ENCODE measurements at places on chromosomes 1 and 21.

DNA sequence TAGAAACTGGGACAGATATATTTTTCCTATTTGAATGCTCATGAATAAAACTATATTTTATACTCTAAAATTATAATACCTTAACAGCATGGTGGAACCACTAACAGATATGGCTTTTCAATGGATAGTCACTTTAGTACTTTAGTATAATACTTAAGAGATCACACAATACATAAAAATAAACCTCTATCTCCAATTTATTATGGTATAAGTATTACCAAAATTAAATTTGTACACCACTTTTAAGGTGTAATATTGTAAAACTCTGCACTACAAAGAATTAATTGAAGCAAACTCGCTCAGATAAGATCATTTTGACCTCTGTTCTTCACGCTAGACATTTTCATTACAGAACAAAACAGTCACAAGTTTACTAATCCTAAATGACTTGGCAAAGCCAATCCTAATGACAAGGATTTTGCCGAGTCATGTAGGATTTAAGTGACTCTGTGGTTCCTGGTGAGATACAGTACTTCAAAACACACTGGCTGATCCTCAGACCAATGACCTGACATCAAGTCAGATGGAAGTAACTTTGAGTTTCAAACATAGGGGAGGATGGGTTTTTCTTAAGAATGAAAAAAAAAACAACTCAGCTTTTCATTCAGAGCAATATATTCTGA, 200.6 kb downstream of the SMYD3 start:
- DNase-seq: no peak

DNA sequence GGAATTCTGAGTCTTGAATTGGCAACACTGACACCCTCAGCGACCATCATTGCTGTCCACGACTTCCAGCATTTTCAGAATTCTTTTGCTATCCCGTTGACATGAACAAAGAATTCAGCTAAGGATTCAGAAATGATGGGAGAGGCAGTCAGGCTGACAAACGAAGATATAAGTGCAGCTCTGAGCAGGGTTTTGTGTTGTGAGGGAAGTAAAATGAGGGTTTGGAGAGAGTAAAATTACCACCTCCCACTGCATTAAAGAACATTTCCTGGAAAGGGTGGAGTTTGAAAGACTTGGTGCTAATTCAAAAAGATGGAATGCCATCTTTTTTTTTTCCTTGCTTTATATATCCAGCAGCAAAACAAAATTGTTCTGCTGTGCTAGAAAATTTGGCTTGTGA, 4.9 kb upstream of the ELK4 start:
- DNase-seq: no peak

GRCh38 chr1:200279810-200280411, 129.9 kb downstream of the ZNF281 start:
- DNase-seq: no peak

DNA sequence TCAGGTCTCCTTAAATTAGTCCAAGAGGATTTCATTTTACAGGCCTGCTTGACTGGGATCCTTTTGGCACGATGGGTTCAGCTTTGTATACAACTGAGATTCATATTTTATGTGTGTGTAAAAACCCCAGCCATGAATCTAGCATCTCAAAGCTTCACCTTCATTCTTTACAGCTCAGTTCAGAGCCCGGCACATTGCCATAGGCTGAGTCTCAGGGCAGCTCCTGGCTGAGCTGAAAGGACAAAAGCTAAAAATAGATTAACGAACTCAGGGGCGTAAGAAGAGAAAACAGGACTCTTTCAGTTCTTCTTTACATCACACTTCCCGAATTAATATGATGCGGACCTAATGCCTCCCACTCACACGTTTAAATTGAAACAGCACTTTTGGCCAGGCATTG, 262.8 kb upstream of the PBX1 start:
- DNase-seq: no peak

DNA sequence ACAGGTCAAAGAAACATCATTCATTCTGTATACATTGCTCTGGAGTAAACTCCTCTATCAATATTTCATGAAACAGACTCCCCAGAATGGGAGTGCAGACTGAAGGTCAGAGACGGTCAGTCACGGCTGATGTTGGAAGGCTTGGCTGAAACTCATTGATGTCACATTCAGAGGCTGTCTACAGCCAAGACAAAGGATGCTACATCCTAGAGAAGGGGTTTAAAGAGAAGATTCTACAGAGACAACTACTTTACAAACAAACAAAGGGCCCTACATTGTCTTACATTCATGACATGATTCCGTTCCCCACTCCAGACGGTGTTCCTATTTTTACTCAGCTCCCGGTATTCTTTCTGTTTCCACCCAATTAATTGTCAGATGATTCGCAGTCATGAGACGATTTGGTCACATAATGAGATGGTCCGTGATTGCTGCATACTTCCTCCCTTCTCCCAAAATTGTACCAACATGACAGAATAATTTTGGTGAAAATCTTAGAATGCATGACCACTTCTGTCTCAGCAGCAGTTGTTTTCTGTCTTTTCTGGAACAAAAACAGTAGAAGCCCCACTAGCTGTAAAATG, 73.8 kb upstream of the VAV3 start:
- no peak for DNase-seq

- no peak for DNase-seq
Measured at GRCh38 chr1:116819081-116819480, 64.9 kb downstream of the CD2 start.

DNA sequence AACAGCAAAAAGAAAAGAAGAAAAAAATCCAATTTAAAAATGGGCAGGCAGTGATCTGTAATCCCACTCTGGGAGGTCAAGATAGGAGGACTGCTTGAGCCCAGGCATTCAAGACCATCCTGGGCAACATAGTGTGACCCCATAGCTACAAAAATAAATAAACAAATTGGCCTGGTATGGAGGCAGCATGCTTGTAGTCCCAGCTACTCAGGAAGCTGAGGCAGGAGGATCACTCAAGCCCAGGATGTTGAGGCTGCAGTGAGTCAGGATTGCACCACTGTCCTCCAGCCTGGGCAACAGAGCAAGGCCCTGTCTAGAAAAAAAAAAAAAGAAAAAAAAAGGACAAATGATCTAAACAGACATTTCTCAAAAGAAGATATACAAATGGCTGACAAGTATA, 99.6 kb downstream of the EIF4G3 start:
- DNase-seq: no peak

DNA sequence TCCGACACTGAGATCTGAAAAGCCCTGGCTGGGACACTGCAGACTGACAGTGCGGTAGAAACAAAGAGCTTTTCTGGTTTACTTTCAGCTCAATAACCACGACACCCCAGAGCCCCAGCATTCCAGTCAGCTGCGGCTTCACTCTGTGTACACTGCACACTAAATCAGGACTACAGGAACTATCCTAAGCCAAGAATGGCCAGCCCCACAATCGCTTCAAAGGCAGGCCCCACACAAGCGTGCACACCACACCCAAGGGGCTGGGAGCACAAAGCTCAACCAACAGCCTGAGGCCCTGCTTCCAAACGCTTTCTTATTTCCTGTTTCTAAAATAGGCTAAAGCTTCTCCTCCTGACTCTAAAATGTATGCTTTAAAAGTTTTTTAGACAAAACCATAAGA, 28.4 kb downstream of the URB1 start:
- DNase-seq: no peak

DNA sequence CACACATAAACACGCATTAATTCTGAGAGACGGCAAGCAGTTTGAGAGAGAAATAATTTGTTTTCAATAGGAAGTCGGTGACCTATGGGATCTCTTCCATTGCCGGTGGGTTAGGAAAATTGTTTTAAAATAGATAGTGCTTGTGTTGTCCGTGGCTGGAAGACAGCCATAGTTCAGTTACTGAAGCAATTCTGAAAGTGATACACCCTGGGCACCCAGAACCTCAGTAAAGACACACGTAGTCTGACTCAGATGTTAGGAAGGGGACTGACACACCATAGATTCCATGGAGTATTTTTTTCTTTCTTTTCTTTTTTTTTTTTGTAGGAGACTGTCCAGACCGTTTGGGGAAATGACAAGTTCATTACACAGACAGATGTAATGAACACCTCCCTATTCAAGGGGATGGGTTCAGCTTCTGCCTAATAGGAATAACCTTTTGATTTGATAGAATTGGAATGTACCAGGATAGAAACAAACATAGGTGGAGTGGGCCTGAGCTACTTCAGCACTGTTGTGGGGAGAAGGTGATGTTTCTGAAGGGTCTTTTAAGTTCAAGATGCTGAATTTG, 1.6 kb downstream of the C1orf21 start:
- DNase-seq: no peak

DNA sequence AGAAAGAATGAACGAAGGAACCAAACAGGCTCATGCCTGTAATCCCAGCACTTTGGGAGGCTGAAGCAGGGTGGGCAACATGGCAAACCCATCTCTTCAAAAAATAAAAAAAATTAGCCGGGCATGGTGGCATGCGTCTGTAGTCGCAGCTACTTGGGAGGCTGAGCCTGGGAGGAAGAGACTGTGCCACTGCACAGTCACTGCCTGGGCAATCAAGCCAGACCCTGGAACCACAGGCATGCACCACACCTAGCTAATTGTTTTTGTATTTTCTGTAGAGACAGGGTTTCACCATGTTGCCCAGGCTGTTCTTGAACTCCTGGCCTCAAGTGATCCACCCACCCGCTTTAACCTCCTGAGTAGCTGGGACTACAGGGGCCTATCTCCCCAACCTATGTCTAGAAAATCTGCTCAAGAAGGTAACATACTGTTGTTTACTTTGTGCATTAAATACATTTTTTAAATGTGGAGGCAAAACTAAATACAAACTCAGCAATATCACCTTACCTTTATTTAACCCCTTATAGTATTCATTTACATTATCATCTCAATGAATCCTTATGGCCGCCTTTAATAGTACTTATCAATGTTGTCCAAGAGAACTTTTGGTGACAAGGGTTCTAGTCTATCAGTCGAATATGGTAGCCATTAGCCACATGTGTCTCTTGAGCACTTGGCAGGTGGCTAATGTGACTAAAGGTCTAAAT, 2.7 kb downstream of the KHDC4 start:
- DNase-seq: no peak

GRCh38 chr1:21100481-21100921, 76.2 kb downstream of the EIF4G3 start:
- no peak for DNase-seq

- DNase-seq: no peak
Measured at GRCh38 chr1:63913533-63913932, 139.7 kb downstream of the ROR1 start.

GRCh38 chr1:148160343-148161052, 8.4 kb upstream of the NBPF11 start:
- no peak for DNase-seq

- no peak for DNase-seq
Measured at GRCh38 chr1:181803421-181803820, 258.1 kb downstream of the ZNF648 start.

DNA sequence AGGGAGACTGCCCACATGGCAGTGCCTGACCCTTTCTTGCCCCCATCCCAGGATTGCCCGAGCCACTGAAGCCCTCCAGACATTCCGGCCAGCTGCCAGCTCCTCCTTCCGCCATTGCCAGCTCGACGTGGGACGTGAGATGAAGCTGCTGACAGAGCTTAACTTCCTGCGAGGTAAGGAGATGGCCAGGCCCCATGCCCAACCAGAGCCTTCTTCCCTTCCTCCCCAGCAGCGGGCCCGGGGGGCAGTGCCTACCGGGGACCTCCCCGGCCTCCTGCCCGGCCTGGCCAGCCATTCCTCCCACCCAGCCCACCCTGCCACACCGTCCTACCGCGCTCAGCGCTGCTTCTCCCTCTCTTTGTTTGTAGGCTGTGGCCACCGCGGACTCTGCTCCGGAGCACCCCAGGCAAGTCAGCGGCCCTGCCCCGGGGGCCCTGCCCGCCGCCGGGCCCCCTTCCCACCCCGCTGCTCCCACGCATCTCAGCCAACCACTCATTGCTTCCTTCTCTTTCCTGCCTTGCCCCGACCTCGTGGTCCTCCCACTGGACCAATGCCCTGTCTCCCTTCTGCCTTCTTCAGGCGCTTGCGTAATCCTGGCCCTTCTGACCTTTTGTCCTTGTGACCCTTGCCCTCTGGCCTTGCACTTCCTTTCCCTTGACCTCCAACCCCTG, 4.9 kb downstream of the TRIM46 start:
- DNase-seq: no peak

- DNase-seq: no peak
Measured at GRCh38 chr1:28893403-28894102, 20.8 kb upstream of the EPB41 start.

DNA sequence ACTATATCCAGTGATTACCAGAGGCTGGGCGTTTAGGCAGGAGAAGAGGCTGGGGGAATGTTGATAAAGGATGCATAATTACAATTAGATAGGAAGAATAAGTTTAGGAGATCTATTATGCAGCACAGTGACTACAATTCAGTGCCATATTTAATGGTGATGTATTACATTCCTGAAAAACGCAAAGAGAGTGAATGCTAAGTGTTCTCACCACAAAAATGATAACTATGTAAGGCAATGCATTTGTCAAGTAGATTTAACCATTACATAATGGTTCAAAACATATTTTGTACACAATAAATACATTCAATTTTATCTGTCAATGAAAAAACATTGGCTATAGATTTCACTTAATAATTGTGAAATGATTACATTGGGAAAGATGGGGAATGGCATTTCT, 548.9 kb downstream of the NUF2 start:
- no peak for DNase-seq

DNA sequence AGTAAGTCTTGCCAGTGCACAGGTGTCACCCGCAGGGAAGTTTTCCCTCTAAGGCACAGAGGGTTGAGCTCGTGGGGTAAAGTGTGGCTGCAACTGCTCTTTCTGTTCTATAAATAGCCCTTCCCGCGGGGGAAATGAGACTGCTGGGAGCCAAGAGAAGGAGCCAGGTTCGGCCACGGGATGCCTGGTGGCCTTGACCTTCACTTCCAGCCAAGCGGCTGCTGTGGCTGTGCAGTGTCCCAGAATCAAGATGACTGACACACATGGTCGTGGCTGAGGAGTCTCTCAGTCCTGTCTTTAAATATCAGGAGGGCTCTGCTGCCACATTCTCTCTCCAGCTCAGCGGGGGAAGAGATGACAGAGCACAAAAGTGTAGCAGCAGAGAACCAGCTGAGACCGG, 154.1 kb upstream of the VAMP3 start:
- no peak for DNase-seq

Data from activated CD4-positive, CD25-positive, alpha-beta regulatory T cell (primary cell).